ENCODE measurements at places on chromosomes 6 and 20. TPM values are rescaled to one million over a fixed set of nuclear protein-coding genes. Genes with fewer than 3 reads are reported as not detected.

The MOXD1 gene
- 280 TPM for polyA plus RNA-seq

The RTN4IP1 gene
- 9.7 TPM for polyA plus RNA-seq

The SMPDL3A gene
- polyA plus RNA-seq, result 14.8 TPM

The SPACA1 gene
- polyA plus RNA-seq, result not detected

The PTCHD4 gene
- 2.2 TPM for polyA plus RNA-seq

The MAS1 gene
- polyA plus RNA-seq, result 0.03 TPM

The CDH26 gene
- 0.27 TPM for polyA plus RNA-seq

DNA sequence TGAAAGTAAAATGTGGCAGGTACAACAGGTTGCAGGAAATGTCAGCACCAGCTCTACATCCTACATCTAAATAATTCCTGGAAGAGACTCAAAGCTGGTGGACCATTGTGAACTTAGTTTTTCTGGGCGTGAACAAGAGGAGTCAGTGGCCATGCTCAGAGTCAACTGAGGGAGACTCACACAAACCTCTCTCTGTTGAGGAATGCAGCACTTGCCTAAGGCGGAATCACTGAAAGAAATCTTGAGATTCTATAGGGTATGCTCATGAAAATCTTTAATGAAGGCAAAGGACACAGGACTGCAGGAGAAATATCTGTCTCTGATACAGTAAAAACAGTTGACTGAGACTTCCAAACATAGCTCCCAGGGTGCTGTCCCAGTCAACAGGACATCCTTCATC is 22.5 kb downstream of the SLC17A4 start:
- DNase-seq, result no peak

DNA sequence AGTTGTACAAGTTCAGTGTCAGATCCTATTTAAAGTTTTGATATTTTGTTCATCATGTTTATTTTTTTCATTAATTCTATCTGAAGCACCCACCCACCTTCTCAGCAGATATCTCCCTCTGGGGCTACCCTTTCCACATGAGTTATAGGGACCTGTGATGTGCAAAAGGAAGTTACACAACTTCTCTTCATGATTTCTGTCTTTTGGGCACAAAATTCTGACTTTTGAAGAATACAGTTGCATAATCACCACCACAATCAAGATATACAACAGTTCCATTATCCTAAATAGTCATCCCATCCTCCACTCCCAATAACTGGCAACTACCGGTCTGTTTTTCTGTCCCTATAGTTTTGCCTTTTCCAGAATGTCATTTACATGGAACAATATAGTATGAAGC is 13.8 kb upstream of the FUCA2 start:
- no peak for DNase-seq

DNA sequence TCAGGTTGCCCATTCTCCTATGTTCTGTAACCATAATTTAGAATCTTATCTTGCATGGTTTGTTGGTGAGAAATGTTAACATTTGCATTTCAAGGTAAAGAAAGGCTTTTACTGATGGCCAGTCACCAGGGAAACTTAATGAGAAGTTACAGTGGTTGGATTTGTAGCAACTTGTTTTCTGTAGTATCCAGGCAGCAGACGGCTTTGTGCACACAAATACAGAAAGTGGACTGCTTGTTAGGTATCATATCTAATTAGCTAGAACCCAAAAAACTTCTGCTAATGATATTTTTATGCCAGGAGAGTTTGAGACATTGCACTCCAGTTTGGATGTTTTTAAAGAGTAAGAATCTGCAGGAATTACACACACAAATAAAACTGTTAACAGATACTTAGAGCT is 578.0 kb downstream of the DOK5 start:
- DNase-seq, result no peak

- DNase-seq, result no peak
Observed at GRCh38 chr20:35502352-35502751, 27.1 kb downstream of the C20orf173 start.

- DNase-seq, result no peak
Observed at GRCh38 chr20:51535075-51535386, 7.5 kb downstream of the NFATC2 start.

DNA sequence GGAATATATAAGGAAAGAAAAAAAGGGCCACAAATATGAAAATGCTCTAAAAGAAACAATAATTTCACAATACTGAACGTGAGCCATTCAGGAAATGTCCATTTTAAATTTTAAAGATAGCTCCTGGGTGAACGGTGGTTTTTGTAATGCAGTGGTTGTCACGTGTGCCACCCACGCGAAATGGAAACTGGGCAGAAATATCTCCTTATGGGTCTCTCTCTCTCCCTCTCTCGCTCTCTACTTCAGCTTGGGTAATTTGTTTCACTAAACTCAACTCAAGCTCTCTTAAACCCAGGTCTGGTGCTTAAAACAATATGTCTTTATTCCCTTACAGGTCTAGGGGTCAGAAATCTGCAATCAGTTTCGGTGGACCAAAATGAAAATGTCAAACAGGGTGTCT is 150.8 kb downstream of the OR2B2 start:
- DNase-seq, result no peak

GRCh38 chr6:18845896-18846295 is 458.7 kb downstream of the RNF144B start:
- no peak for DNase-seq

- no peak for DNase-seq
Observed at GRCh38 chr6:156851454-156851921, 74.3 kb downstream of the ARID1B start.

DNA sequence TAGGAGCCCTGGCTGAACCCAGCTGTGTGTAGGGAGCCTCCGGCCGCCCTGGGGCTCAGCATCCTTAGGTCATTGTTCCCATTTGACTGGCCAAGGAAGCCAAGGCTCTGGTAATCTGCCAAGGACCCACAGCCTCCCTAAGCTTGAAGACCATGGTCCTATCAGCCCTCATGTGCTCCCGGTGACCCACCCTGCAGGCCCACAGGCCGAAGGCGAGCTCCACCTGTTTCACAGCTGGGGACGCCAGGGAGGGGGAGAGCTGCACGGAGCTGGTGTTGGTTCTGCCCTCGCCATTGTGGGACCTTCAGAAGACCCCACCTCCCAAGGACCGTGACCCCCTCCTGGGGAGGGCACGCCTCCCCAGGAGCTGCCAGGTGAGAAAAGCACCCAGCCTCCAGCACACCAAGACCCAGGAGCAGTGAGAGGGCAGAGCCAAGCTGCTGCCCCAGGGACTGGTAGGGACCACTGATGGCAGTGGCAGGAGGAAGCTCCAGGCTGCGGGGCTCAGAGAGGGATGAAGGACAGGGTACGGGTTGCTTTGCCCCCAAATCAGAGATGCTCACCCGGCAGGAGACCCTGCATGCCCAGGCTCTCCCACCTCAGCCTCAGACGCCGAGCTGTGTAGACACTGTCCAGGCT is 30.7 kb upstream of the MRGBP start:
- no peak for DNase-seq

All from left renal cortex interstitium (tissue), 4 donors.